ENCODE measurements at places on chromosomes 12 and 14.

- DNase-seq = no peak
Measured at GRCh38 chr12:109475993-109476806, 900 bp downstream of the KCTD10 start.

DNA sequence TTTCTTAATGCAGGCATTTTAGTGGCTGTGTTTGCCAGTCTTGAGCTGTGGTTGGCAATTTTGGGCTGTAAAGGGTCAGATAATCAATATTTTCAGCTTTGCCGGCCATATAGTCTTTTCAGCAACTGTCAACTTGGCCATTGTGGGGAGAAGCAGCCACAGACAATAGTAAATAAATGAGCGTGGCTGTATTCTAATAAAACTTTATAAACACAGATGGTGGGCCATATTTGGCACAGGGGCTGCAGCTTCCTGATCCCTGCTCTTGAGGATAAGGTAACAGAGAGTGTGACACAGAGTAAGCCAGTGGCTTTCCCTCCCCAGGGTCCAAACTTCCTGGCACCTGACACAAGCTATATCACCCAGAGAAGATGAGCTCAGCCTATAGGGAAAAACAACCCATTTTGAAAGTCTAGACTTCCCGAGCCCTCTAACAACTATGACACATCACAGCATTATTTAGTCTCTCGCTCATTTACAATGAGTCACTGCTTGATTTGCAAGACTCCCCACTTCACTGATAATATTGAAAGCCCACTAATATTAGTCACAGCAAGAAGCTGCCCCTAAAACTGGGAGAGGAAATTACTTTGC is 163.1 kb upstream of the TMPO start:
- DNase-seq = no peak

- DNase-seq = peak; percentile 66
Measured at GRCh38 chr14:70906793-70907175, 475 bp upstream of the PCNX1 start.

- DNase-seq = no peak
Measured at GRCh38 chr14:53054457-53054856, 98.7 kb downstream of the DDHD1 start.

DNA sequence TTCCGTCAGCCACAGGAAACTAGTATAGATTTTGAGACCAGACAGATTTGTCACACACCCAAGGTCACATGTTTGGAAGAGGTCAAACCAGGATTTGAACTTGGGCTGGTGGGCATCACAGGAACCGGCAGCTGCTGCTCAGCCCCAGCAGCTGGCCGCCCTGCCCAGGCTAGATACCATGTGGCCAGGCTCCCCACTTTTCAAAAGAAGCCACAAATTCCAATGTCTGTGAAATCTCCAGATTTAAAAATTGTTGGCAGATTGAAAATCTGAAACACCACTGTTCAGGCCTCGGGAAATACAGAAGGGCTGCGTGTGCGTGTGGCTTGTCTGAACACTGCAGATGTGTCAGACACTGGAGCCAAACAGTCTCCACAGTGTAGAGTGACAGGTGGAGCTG is 30.4 kb downstream of the MMAB start:
- DNase-seq = no peak

DNA sequence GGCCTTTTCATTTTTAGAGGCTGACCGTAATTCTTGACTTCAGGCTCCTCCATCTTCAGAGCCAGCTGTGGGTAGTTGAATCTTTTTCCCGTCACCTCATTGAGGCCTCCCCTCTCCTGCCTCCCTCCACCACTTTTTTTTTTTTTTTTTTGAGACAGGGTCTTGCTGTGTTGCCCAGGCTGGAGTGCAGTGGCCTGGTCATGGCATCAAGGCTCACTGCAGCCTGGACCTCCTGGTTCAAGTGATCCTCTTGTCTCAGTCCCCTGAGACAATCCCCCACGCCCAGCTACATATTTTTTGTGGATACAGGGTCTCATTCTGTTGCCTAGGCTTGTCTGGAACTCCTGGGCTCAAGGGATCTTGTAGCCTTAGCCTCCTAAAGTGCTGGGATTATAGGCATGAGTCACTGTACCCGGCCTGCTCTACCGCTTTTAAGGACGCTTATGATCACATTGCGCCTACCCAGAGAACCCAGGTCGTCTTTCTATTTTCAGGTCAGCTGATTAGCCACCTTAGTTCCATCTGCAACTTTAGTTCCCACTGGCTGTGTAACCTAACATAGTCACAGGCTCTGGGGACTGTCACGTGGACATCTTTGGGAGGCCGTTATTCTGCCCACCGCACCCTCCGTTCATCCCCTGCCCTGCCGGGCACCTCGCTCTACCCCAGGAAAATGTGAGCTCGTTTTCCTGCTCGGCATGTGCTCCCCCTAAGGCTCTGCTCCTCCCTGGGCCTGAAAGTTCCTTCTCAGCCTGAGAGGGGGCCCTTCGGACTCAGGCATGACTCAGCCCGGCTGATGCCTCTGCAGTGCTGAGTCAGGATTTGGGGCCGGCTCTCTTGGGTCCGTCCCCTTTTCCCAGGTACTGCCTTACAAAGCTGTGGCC is 13.4 kb downstream of the TNFAIP2 start:
- no peak for DNase-seq

- peak; percentile 34 for DNase-seq
Measured at GRCh38 chr14:69318901-69319475, 59.0 kb downstream of the GALNT16 start.

GRCh38 chr12:113407931-113408600 is 4.4 kb upstream of the SDS start:
- no peak for DNase-seq
